ENCODE measurements at places on chromosomes 4 and X. TPM values are rescaled to one million over a fixed set of nuclear protein-coding genes. Genes with fewer than 3 reads are reported as not detected.

ETNPPL gene
- total RNA-seq, result not detected

IGSF1 gene
- total RNA-seq, result 0.39 TPM

OPHN1 gene
- total RNA-seq, result 11.2 TPM

SORBS2 gene
- total RNA-seq, result 82.8 TPM

DLG3 gene
- total RNA-seq, result 14.7 TPM

TRAPPC2 gene
- 11.8 TPM for total RNA-seq

FAM149A gene
- 20.7 TPM for total RNA-seq

SPANXN5 gene
- total RNA-seq, result not detected

DSPP gene
- not detected for total RNA-seq

CENPI gene
- total RNA-seq, result 0.76 TPM

SRPX gene
- total RNA-seq, result 32.9 TPM

RHOH gene
- total RNA-seq, result 6.9 TPM

LRRC66 gene
- 0.06 TPM for total RNA-seq

MOB1B gene
- 23.4 TPM for total RNA-seq

- H3K36me3 ChIP-seq, result no peaks in the 10 kb centered on the region
- H3K4me1 ChIP-seq, result no peaks in the 10 kb centered on the region
- H3K27me3 ChIP-seq, result no peaks in the 10 kb centered on the region
- DNase-seq, result no peak
- no peak overlapping the region for H3K27ac ChIP-seq
Measured at GRCh38 chr4:43394976-43395375, 502.5 kb downstream of the GRXCR1 start.

DNA sequence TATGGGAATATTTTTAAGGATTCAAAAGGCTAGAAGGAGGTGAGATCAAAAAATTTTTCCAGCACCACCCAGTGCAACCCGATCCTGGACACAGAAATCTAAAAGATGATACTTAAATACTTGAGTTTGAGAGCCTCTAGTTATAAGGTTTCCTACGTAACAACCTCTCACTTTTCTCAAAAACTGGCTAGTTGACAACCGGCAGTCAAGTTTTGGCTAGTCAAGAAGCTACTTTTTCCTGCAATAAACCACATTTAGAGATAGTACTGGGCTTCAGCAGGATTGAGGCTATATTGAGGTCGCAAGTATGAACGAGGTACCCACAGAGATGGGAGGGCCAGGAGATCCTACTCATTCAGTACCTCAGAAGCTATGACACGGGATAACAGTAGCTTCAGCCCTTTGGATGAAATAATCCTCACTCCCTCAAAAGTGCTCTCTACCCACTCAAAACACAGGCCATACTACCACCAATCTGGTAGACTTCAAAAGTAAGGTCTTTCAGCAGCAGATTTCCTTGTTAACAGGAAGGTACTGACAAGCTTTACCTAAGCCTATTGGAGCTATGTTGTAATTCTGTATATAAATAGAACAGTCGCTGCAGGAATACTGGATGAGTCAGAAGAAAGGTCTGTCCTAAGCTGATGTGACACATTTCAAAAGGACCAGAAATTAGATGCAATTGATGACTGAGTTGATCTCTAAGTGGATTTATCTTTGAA lies 1.5 kb upstream of the TSPAN5 start:
- no peak for DNase-seq
- no peak overlapping the region for H3K4me3 ChIP-seq
- H3K36me3 ChIP-seq, result no peaks in the 10 kb centered on the region
- no peak overlapping the region for H3K27ac ChIP-seq
- no peaks in the 10 kb centered on the region for H3K27me3 ChIP-seq

- no peaks in the 10 kb centered on the region for H3K4me1 ChIP-seq
- DNase-seq, result no peak
- no peaks in the 10 kb centered on the region for H3K36me3 ChIP-seq
- no peak overlapping the region for H3K27ac ChIP-seq
Measured at GRCh38 chrX:130013661-130014060, 31.2 kb downstream of the BCORL1 start.

- no peaks in the 10 kb centered on the region for H3K27me3 ChIP-seq
- no peak overlapping the region for H3K4me3 ChIP-seq
- DNase-seq, result no peak
- no peaks in the 10 kb centered on the region for H3K4me1 ChIP-seq
Measured at GRCh38 chr4:143307531-143307930, 29.1 kb upstream of the GAB1 start.

DNA sequence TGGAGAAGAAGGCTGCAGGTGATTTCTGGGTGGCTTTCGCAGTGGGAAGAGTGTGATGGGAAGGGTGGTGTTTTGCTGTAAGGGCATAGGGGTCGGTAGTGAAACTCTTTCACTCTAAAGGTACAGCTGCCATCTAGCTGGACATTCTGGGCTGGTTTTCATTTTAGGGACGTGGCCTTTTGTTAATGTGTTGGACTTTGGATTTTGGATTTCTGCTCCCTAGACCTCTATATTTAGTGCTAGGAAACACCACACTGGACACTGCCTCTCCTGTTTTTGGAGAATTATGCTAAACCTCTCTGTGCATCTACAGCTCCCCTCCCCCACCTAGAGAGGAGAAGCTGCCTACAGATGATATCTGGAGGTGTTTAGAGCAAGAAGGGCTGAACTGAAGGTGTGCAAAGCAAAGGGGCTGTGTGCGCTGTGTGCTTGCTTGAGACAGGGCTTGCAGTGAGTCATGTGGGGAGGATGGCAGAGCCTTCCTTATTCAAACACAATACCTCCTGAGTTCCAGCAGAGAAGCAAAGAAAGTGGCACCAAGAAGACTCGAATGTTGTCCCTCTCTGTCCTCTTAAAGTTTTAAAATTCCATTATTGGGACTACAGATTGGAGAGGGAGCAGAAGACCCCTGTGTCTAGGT lies 47.9 kb downstream of the STARD8 start:
- peak overlapping the region; percentile 91 for H3K27ac ChIP-seq
- DNase-seq, result no peak
- H3K36me3 ChIP-seq, result no peaks in the 10 kb centered on the region
- H3K4me3 ChIP-seq, result no peak overlapping the region
- H3K27me3 ChIP-seq, result no peaks in the 10 kb centered on the region

DNA sequence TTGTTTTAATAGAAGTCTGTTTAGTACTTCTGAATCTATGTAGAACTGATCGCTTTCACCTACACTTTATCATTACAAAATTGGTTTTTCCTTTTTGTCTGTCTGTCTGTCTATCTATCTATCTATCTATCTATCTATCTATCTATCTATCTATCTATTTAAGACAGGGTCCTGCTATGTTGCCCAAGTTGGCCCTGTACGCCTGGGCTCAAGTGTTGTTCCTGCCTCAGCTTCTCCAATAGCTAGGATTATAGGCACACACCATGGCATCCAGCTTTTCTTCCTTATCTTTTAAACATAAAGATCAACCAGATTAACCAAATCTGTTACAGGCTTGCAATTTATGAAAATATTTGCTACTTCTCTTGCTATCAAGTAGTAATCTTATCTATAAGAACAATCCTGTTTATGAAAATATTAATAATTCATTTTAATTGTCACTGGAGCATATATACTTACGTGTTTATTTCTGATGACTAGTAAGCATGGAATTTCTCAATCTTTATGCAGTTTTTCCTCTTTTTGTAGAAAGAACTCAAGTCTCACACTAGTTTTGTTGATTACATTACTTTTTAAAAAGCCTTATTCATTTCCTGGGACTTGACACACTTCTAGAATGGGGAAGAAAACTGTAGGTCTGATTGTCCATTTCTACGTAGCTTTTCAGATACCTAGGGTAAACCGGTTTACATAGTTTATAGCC lies 24.5 kb downstream of the KIAA0232 start:
- DNase-seq, result no peak
- peak overlapping the region; percentile 76 for H3K27ac ChIP-seq
- no peaks in the 10 kb centered on the region for H3K27me3 ChIP-seq
- peaks cover 16% of the 10 kb centered on the region for H3K4me1 ChIP-seq
- H3K4me3 ChIP-seq, result no peak overlapping the region

GRCh38 chr4:6591313-6591712 lies 16.3 kb downstream of the MAN2B2 start:
- H3K4me3 ChIP-seq, result no peak overlapping the region
- DNase-seq, result no peak
- H3K36me3 ChIP-seq, result peaks cover 21% of the 10 kb centered on the region
- no peaks in the 10 kb centered on the region for H3K27me3 ChIP-seq
- no peaks in the 10 kb centered on the region for H3K4me1 ChIP-seq
- H3K27ac ChIP-seq, result no peak overlapping the region

- H3K27ac ChIP-seq, result no peak overlapping the region
- no peaks in the 10 kb centered on the region for H3K27me3 ChIP-seq
- H3K4me3 ChIP-seq, result no peak overlapping the region
- H3K36me3 ChIP-seq, result no peaks in the 10 kb centered on the region
- no peaks in the 10 kb centered on the region for H3K4me1 ChIP-seq
Measured at GRCh38 chr4:80306260-80306659, 29.3 kb upstream of the CFAP299 start.

DNA sequence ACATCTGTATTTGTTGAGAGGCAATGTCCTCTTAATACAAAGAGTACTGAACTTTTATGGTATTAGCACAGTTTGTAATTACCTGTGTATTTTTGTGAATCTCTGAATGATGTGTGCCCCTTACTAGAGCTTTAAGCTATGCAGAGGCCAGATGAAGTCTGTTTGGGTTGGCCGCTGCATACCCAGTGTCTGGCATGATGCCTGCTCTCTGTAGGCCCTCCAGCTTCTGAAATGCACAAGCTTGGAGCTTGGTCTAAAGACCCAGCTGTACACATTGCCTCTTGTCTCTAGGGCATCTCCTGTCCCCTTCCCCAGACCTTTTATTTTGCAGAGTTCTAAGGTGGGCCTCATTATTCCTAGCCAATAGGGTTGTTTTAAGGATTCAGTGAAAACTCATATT lies 68.6 kb downstream of the CDS1 start:
- H3K27me3 ChIP-seq, result no peaks in the 10 kb centered on the region
- H3K4me3 ChIP-seq, result no peak overlapping the region
- H3K27ac ChIP-seq, result no peak overlapping the region
- peaks cover 16% of the 10 kb centered on the region for H3K4me1 ChIP-seq
- no peak for DNase-seq

DNA sequence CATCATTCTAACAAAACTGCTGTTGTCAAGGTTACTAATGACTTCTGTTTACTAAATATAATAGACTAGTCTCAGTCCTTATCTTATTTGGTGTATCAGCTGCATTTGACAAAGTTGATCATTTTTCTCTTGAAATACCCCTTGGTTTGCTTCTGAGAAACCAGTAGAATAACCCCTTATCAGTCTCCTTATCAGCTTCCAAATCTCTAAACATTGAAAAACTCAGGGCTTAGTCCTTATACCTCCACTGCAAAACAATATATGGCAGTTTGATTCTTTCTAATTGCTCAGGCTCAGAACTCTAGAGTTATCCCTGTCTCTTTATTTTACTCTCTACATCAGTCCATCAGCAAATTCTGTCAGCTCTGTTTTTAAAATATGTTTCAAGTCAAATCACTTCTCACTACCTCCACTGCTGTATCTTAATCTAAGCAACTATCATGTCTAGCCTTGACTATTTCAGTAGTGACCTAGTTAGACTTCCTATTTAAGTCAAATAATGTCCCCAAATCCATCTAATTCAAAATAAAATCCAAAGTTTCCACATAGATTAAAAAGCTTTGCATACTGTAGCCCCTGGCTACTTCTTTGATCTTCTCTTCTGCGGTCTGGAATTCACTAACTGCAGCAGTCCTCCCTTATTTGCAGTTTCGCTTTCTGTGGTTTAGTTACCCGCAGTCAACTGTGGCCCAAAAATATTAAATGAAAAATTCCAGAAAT lies 87.1 kb upstream of the NPNT start:
- no peak for DNase-seq
- H3K4me1 ChIP-seq, result no peaks in the 10 kb centered on the region
- H3K27ac ChIP-seq, result peak overlapping the region; percentile 23
- H3K4me3 ChIP-seq, result peak overlapping the region; percentile 23

DNA sequence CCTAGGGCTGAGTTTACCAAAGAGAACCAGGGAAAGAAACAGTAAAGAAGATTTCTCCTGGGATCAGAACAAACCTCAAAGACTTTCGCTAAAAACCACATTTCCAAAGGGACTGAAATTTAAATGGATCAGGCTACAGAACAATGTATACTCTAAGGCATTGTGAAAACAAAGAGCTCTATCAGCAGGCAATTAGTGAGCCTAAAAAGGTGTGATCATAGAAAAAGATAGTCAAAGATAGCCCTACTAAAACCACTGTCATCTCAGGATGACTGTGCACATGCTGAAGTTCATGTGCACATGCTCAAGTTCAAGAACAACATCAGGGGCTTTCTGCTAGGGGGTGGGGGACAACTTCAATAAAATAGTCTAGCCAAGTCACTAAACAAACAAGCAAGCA lies 12.9 kb upstream of the SMIM10L2A start:
- H3K27me3 ChIP-seq, result no peaks in the 10 kb centered on the region
- H3K4me1 ChIP-seq, result no peaks in the 10 kb centered on the region
- no peak overlapping the region for H3K27ac ChIP-seq
- no peak for DNase-seq
- no peak overlapping the region for H3K4me3 ChIP-seq
- no peaks in the 10 kb centered on the region for H3K36me3 ChIP-seq

DNA sequence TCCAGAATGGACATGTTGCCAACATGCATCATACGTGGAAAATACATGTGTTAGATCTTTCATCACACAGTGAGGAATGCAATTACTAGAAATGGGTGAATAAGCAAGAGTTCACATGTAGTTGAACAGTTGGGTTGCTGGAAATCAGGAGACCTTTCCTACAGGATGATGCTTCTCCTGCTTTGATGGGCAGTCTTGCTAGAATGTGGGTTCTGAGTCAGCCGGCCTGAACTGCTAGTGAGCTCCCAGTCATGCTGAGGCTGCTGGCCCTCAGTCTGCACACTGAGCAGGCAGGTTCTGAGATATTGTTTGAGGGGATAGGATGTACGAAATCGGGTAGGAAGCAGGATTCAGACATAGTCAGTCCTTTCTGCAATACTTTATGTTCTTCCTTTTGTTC lies 20.2 kb downstream of the MSL3 start:
- H3K4me1 ChIP-seq, result no peaks in the 10 kb centered on the region
- H3K4me3 ChIP-seq, result no peak overlapping the region
- DNase-seq, result no peak

- no peak overlapping the region for H3K4me3 ChIP-seq
- no peaks in the 10 kb centered on the region for H3K27me3 ChIP-seq
- no peak for DNase-seq
- H3K4me1 ChIP-seq, result no peaks in the 10 kb centered on the region
Measured at GRCh38 chr4:36187723-36188333, 56.5 kb downstream of the ARAP2 start.

- H3K4me3 ChIP-seq, result no peak overlapping the region
- no peak for DNase-seq
- no peak overlapping the region for H3K27ac ChIP-seq
- H3K4me1 ChIP-seq, result no peaks in the 10 kb centered on the region
- no peaks in the 10 kb centered on the region for H3K27me3 ChIP-seq
- H3K36me3 ChIP-seq, result no peaks in the 10 kb centered on the region
Measured at GRCh38 chrX:153689654-153690465, 2.1 kb downstream of the SLC6A8 start.

All from upper lobe of left lung (tissue), 6 donors.